ENCODE measurements at places on chromosomes 12 and 14.

DNA sequence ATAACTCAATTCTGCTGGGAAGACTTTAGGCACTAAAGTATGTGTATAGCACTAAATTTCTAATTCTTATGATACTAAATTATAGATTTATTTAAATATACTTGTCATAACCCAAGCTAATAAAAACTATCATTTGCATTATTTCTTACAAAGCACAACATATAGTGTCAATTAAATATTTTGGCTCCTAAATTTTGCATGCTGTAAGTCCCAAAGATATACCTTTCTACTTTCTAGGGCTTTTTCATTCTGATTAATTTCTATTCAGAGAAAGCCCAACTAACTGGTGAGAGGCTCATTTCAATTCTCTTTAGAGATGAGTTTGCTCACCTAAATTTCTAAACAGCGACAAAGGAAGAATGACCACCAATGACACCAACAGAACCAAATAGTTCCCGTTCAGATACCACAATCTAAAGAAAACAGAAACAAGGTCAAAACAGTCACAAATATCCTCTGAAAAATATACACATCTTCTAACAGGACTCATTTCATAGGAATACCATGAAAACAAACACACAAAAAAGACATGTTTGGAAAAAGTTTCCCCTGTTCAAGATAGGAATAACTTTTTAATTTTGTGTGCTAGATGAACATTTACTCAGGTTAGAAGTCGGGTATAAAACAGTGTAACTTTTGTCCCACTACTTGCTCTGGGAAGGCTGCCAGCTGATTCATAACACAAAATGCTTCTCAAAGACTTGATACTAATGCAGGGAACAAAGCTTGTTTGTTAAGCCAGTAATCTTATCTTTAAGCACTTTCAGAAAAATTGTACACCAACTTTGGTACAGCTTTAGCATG is 7.6 kb downstream of the SLC38A2 start:
- no peak for DNase-seq

- DNase-seq, result no peak
Observed at GRCh38 chr12:21617030-21617429, 12.4 kb upstream of the GYS2 start.

DNA sequence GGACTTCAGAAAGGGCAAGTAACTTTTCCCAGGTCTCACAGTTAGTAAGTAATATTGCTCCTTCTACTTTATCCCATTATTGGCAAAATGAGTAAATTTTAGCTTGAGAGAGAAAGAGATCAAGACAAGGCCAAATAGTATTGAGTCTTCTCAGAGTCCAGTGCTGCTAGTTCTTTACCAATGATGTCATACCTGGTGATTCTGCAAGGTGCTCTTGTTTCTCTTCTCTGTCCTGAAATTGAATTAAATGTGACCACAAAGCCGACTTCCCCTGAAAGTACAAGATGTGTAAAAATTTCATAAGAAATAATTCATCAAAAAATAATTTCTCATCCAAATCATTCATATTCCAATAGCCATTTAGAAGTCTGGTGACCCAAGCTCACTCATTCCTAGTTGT is 97.5 kb upstream of the SINHCAF start:
- DNase-seq, result no peak

GRCh38 chr12:53425515-53426150 is 2.0 kb downstream of the AMHR2 start:
- no peak for DNase-seq

DNA sequence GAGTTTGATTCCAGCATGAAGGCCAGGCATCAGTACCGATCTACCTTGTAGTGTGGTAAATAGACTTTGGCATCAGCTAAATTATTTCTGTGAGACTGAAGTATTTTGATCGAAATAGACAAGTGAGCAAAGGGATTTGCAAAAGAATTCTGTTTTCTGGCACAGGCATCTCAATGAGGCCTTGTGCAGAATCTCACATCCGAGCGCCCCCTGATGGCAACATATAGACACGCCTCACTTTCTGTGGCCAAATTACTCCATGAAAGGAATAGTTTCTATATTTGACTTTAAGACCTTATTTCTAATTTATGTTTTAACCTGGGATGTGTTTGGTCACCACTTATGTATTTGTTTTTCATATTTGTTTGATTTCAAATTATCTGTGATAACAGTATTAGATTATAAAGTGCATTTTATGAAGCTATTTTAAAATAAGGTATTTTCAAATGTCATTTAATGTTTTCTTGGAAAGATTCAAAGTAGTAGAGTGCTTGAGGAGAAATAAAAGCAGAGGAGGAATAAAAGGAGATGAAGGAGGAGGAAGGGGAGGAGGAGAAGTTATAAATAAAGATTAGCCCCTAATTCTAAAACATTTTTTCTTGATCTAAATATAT is 731.9 kb downstream of the NRXN3 start:
- DNase-seq, result peak; percentile 27

- peak; percentile 81 for DNase-seq
Observed at GRCh38 chr14:55125403-55125802, 3.6 kb upstream of the LGALS3 start.

GRCh38 chr14:71006200-71006563 is 98.9 kb downstream of the PCNX1 start:
- DNase-seq, result no peak

DNA sequence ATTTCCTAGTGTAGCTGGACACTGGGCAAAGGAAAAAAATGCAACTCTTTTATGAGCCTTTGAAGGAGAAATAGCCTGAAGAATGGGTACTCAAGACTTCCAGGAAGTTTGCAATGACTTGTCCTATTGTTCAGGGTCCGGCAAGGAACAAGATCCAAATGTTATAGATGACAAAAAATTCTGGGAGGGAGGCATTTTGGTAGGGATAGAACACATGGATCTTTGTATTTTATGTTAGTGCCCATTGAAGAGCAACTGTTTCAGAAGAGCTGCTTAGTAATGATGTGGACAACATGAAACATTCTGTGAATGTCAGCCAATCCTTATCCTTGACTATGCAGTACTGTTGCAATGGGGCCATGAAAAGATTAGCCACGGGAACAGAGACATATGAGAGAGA is 138.0 kb downstream of the MGAT4C start:
- no peak for DNase-seq

DNA sequence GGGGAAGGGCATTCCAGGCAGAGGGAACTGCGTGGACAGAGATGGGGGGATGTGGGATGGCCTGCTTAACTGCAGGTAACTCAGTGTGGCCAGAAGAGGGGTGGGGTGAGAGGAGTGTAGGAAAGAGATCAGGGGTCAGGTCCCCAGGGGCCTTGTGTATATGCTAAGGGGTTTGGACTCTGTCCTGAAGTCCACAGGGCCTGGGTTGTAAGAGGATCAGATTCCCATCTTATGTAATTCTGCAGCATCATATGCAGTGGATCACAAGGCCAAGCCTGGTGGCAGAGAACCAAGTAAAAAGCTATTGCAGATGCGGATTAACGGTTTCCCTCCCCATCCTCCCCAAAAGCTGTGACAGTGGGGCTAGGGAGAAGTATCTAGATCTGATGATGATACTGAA is 8.7 kb downstream of the TCTN1 start:
- DNase-seq, result no peak

DNA sequence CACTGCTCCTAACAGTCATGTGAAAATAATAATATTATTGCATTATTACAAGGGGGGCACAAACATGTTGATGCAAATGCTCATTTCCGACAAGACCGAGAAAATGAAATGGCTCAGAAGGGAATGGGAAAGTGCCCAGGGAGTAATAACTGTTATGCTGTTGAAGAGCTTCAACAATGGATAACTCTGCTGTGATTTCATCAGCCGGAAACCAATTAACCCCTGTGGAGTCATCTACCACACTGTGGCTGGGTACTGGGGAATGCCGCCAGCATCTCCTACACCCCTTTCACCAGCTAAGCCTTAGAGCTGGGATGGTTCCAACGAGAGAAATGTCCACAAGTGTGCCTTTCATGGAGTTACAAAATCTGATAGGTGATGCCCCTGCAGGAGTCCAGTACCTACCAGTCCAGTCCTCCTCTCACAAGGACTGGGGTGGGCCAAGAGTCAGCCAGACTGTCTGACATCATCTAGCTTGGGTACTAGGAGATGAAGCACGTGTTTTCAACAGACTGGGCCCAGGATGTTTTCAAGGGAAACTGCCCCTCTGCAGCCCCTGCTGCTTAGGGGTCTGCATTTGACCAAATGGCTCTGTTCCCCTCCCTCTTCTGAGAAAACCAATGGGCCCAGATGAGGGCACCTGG is 509.3 kb upstream of the CCDC196 start:
- no peak for DNase-seq

GRCh38 chr12:86931714-86932113 is 675.5 kb upstream of the MGAT4C start:
- no peak for DNase-seq
